ENCODE measurements at places on chromosomes 1 and 21.

GRCh38 chr21:46607636-46608035, 2.8 kb upstream of the S100B start:
- DNase-seq: no peak

DNA sequence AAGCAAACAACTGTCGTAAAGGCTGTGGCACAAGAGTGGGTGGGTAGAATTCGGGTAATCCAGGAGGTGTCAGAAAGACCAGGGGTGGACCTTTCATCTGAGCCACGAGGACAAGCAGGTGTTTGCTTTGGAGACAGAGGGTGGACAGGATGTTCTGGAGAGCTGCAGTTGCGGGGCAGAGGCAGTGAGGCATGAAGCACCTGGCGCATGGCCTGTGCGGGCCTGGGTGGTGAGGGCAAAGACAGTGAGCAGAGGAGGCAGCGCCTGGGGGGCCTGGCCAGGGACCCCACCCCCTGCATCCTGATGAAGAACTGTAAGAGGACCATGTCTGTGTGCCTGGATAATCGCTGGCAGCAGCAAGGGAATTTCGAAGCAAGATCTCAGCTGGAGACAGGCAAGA, 24.9 kb downstream of the KIF26B start:
- no peak for DNase-seq

- no peak for DNase-seq
These were observed 25.2 kb upstream of the PLA2G2C start for GRCh38 chr1:20211511-20211931.

GRCh38 chr1:13619909-13620308, 36.3 kb downstream of the PDPN start:
- DNase-seq: no peak

- DNase-seq: no peak
These were observed 39.6 kb downstream of the RERE start for GRCh38 chr1:8777867-8778266.

GRCh38 chr21:45522986-45523385, 19.3 kb downstream of the SLC19A1 start:
- no peak for DNase-seq

- no peak for DNase-seq
These were observed 209.6 kb upstream of the HOOK1 start for GRCh38 chr1:59605184-59605583.

- DNase-seq: no peak
These were observed 2.8 kb upstream of the FNDC5 start for GRCh38 chr1:32873484-32873883.

GRCh38 chr1:22341791-22342605, 109.7 kb upstream of the ZBTB40 start:
- no peak for DNase-seq

- no peak for DNase-seq
These were observed 488.6 kb upstream of the RGS18 start for GRCh38 chr1:191669629-191670028.

- no peak for DNase-seq
These were observed 220.7 kb upstream of the C1orf174 start for GRCh38 chr1:4120557-4121292.

GRCh38 chr1:70893381-70893780, 154.2 kb downstream of the PTGER3 start:
- DNase-seq: no peak

DNA sequence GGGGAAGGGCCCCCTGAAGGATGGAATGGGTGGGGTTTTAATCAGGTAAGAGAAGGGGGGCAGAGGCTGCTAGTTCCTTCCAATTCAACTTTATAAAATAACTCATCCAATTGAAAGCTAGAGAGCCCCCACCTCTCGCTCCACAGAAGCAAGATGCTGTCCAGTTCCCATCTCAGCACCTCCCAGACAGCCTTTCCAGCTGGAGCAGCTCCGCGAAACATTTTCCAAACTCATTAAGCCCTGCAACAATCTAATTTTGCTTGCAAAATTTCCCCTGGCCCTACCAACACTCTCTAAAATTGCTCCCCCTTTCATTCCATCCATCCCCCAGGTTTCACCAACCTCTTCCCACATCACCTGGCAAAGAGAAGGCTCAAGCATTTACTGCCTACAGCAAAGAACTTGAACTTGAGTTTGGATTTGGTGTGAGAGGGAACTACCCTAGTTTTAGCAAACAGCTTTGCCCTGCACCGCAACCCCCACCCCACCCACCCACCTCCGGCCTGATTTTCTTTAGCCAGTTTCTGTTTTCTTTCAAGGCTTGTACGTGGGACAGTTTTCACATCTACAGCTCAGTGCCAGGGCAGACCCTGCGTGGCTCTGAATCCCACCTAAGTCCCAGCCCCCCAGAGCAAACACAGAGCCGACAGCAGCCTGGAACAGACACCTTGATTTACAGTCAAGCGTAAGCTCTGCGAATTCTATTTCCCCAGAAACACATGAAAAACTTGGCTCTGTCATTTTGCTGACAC, 46.7 kb downstream of the SYF2 start:
- no peak for DNase-seq

GRCh38 chr1:37159102-37159501, 124.8 kb upstream of the GRIK3 start:
- no peak for DNase-seq

GRCh38 chr1:248155927-248156326, 11.0 kb downstream of the OR2M5 start:
- no peak for DNase-seq

DNA sequence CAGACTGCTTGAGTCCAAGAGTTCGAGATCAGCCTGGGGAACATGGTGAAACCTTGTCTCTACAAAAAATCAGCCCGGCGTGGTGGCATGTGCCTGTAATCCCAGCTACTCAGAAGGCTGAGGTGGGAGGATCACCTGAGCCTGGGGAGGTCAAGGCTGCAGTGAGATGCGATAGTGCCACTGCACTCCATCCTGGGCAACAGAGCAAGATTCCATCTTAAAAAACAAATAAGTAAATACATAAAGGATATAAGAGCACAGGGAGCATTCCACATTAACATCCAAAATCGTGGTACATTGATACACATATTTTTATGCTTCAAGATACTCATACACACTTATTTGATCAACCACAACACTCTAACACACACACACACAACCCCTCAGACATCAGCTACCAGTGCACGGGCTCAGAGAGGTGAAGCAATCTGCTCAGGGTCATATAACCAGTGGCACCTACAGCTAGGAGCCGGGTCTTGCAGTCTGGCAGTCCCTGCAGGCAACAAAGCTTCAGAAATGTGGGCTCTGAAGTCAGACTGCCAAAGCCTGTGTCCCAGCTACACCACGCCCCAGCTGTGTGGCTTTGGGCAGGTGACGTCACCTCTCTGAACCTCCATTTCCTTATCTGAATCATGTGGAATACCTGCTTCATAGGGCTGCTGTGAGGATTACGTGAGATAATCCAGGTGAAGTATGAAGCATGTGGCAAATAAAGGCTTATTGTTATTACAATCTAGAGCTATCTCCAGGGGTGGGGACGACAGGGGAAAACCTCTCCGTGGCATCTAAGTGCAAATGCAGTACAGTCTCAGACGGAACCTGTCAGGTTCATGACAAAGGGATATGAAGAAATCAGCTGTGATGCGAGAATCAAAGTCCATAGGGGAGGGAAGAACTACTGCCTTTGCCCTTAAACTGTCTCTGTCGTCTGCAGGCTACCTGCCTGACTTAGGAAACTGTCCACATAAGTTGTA, 4.8 kb upstream of the CRYBG2 start:
- DNase-seq: peak; percentile 76

GRCh38 chr1:3598051-3598491, 13.2 kb downstream of the MEGF6 start:
- no peak for DNase-seq

GRCh38 chr21:14888202-14888601, 176.6 kb downstream of the NRIP1 start:
- DNase-seq: no peak

- no peak for DNase-seq
These were observed 213.5 kb upstream of the PTGFR start for GRCh38 chr1:78277253-78277652.

- DNase-seq: no peak
These were observed 1.8 kb upstream of the NPPB start for GRCh38 chr1:11860587-11860986.

GRCh38 chr1:5526822-5527551, 465.2 kb downstream of the NPHP4 start:
- no peak for DNase-seq

DNA sequence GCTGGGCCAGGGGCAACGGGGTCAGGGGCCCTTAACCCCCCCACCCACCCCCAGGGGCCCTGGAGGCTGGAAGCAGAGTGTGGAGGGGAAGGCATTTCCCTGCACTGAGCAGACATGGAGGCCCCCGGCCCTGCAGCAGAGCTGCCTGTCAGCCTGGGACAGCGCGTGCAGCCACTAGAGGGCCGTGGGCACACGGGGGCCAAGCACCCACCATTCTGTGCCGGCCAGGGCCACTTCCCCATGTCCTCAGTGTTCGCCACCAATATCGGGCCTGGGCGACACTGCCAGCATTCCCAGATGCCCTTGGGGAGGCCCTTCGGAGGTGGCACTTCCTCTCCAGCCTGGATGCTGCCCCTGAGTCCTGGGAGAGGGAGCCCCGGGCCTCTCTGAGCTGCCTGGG, 23.2 kb upstream of the ARHGEF16 start:
- no peak for DNase-seq

GRCh38 chr1:41898191-41898713, 20.5 kb downstream of the HIVEP3 start:
- peak; percentile 73 for DNase-seq

- DNase-seq: no peak
These were observed 918 bp downstream of the IFNLR1 start for GRCh38 chr1:24186031-24186710.

GRCh38 chr1:202964791-202965410, 2.2 kb downstream of the CYB5R1 start:
- DNase-seq: no peak

DNA sequence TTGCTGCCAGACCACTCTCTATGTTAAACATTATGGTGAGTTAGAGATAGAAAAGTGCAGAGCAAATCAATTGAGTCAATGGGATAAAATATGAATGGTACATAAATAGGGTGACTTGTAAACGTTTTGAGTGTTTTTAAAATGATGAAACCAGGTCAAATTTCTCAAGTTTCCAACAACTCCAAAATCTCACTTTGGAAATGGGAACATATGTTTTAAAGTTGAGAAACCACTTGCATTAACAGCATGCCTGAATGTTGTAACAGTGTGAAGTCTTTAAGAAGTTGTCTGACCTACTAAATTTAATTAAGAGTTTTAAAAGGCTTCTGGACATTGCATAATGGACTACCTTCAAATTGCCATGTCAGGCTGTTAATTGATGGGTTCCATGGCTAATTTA, 33.6 kb upstream of the RAVER2 start:
- no peak for DNase-seq

GRCh38 chr1:152941037-152941711, 5.8 kb upstream of the SPRR5 start:
- no peak for DNase-seq

GRCh38 chr1:178620584-178621475, 104.2 kb upstream of the RALGPS2 start:
- no peak for DNase-seq

- no peak for DNase-seq
These were observed 285.0 kb upstream of the NR5A2 start for GRCh38 chr1:199742547-199742946.

- no peak for DNase-seq
These were observed 2.0 kb downstream of the CRABP2 start for GRCh38 chr1:156703336-156703735.

GRCh38 chr1:161166669-161167548, 683 bp downstream of the PPOX start:
- no peak for DNase-seq

- DNase-seq: no peak
These were observed 38.8 kb downstream of the NPHP4 start for GRCh38 chr1:5953386-5953785.

- DNase-seq: no peak
These were observed 223.1 kb upstream of the POGK start for GRCh38 chr1:166616206-166616605.

DNA sequence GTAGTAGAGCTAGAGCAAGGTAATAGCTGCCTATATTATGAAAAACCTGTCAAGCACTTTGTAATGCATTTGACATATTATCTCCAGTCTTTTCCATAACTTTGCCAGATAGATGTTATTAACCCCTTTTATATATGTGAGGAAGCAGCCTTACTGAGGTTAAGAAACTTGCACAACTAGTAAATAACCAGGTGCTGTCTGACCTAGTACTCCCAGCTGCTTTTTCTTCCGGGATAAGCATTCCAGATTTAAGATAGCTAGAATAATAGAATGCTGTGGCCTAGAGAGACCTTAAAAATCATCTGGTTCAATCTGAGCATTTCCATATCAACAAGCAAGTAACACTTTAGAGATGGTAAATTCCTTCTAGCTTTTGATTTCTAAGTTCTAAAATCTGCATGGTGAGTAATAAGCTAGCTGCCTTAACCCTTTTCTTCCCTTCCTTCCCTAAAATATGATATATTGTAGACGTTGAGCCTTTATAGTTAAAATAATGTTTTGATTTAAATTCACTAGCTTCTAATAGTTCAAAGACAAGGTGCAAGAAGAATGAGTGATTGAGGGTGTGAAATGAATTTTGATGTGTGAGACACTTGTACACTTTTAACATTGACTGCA, 1.8 kb downstream of the SH3GLB1 start:
- no peak for DNase-seq

DNA sequence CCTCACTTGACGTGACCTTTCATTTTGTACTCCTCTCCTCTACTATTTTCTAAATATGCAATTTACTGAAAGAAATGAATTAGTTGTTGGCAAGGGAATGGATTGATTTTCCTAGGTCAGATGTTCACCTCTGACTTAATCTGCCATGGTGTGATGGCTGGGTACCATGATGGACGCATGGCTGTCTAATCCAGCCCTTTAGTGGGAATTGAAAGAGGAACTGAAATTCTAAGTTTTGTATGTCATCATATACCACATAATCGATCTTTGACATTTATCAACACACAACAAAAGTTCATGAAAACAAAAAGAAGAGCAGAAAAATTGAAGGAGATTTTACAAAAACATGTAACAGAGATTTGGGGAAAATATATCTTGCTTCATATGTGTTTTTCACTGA, 331.3 kb upstream of the SNX7 start:
- DNase-seq: no peak

- no peak for DNase-seq
These were observed 10.0 kb downstream of the CDK18 start for GRCh38 chr1:205514211-205515142.

GRCh38 chr1:76959556-76959955, 92.3 kb downstream of the ST6GALNAC5 start:
- no peak for DNase-seq

- no peak for DNase-seq
These were observed 37.0 kb downstream of the SPAG17 start for GRCh38 chr1:118148034-118148433.

- DNase-seq: peak; percentile 3
These were observed 9.0 kb upstream of the PLCH2 start for GRCh38 chr1:2466958-2467554.

DNA sequence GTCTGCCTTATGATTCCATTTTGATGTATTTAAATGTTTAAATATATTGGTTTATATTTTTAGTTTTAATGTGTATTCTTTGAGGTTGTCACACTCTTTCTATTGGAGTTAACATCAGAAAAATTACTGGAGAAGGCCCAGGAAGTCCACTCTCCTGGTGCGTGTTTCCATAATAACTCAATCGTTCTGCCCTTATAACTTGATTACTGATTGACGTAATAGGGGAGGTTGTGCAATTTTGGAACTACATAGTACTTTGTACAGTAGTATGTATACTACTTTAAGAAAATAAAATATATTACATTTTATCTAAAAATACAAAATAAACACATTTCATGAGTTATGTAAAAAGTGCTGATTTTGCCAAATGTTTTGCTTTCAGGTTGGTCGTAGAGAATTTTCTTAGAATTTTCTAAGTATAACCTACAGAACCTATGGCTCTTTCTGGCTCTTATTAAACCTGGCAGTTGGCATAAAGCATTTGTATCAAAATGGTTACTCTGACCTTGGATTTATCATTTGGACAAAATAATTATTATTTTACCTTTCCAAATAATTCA, 5.7 kb downstream of the PLA2G4A start:
- DNase-seq: no peak
